Stimulated activated CD4-positive, alpha-beta T cell treated with anti-CD3 and anti-CD28 coated beads, TNF-alpha, amount 100 ng/mL, for 1 hour (primary cell): ENCODE measurements at places on chromosomes 11 and 22.

- DNase-seq = no peak
These were observed 1018.6 kb downstream of the TBC1D22A start for GRCh38 chr22:47781024-47781423.

- DNase-seq = no peak
These were observed 78.4 kb upstream of the WNT7B start for GRCh38 chr22:46055181-46055875.

- DNase-seq = no peak
These were observed 6.0 kb downstream of the KBTBD4 start for GRCh38 chr11:47572715-47573255.

GRCh38 chr11:96342014-96342960 lies 708 bp downstream of the MAML2 start:
- no peak for DNase-seq

GRCh38 chr11:34644669-34645406 lies 23.9 kb downstream of the EHF start:
- DNase-seq = no peak
